ENCODE measurements at places on chromosomes 2 and 18. TPM values are rescaled to one million over a fixed set of nuclear protein-coding genes. Genes with fewer than 3 reads are reported as not detected.
A peak's percentile ranks its signal among the peaks of the same experiment; 100 is the strongest.

B3GNT7 gene
- total RNA-seq = under 0.01 TPM

NOL4 gene
- total RNA-seq = not detected

AGAP1 gene
- 15.1 TPM for total RNA-seq

DNA sequence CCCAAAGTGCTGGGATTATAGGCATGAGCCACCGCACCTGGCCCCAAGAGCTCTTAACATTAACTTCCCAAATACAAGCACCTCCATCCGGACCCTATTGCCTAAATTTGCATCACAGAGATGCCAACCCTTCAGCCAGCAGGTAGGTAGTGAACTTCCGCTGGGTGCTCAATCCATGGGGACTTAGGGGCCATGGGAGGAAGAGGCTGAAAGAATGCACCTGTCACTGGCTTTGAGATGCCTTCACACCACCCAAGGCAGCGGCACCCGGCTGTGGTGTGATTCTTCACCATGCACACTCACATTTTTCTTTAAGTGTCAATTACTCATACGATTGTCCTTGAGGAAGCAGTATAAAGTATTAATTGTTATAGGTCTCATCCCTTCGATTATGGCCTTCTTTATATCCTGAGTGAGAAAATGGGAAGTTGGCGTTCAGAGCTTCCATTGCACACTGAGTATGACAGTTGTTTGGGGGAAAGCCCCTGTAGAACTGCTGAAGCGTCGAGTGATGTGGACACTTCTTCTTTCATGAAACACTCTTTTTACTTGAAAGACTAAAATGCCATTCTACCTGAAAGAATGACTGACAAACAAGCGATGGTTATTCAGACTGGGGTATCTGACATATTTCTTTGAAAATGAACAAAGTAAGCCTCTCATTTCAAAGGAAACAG is 51.8 kb upstream of the BIN1 start:
- no peak for DNase-seq

DNA sequence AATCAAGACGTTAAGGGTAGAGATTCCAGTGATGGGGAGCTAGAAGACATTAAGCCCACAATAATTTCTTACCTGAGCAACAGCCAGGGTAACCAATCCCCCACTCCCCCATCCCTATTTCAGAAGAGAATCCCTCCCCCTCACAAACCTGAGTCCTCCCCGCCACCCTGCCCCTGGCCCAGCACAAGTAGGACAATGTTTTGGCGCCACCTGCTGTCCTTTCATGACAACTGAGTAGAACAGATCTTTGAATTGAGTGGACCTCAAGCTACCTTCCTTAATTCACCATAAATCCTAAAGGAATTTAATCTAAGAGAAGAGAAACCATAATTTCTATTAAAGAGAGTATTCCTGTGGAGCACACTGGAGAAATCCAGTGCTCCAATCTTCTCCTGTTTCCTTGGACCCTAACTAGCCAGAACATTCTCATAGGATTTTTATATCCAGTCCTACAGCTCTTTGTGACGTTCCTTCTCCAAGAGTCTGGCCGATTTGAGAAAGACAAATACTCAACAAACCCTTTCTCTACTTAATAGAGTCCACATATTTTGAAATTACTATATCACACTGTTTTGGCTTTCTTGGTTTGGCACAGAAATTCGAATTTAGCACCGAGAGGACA is 41.1 kb downstream of the NHEJ1 start:
- DNase-seq = peak; percentile 53

HOXD13 gene
- not detected for total RNA-seq

DNA sequence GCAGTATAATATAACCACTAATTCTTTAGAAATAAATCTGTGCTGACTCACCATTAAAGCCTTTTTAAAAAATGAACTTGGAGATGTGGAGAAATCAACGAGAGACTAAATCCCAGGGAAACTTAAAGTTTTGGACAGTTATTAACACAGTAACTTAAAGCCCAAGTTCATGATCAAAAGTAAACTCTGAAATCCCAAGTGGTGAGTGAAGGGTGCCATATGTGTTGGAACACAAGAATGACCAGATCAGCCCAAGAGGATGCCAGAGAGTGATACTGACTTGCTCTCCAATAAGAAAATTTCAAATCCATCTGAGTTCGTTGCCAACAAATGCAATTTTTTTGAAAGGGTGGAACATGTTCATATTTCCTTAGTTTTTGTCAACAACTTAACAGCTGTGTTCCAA is 838.1 kb upstream of the ACVR2A start:
- no peak for DNase-seq

Data from IMR-90 (cell line).